Coronary artery (tissue), 2 donors: ENCODE measurements at places on chromosomes 13 and 19.

DNA sequence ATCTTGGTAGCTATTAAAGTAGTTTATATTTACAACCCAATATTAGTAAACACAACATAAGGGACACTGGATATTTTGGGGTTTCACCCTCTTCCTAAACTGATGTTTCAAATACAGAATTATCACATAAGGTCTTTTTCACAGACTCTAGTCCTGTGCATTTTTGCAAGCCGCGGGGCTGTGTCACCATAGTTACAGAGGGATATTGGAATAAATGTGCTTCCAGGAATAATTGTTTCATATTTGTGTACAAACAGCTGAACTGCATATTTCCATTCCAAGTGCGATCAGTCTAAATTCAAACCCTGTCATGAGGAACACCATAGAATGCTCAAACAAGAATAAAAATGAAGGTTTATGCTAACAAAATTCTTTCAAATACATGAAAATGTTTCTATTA is 762.5 kb upstream of the ARGLU1 start:
- DNase-seq: no peak

DNA sequence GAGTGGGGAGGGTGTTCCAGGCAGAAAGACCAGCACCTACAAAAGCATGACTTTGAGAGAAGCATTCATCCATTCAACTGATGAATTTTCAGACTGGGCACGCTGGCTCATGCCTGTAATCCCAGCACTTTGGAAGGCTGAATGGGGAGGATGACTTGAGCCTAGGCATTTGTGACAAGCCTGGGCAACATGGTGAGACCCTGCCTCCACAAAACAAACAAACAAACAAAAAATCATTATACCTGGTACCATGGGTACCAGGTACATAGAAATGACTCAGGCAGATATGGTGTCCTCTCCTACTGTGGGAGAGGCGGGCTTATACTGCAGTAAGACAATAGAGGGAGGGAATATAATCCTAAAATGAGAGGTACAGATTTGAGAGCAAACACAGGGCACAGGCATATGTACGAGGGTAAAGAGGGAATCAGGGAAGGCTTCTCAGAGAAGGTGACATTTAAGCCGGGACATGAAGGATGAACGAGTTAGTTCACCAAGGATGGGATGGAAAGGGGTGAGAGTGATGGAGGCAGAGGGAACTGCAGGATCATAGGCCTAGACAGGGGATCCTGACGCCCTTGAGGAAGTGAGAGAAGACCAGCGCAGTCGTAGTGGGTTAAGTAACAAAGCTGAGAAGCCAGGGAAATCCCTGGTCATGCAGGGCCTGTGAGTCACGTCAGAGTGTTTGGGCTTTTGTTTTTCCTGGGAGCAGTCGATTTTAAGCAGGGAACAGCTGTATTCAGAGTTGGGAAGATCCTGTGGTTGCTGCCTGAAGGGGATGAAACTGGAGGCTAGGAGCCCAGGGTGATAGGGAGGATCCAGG is 2.9 kb downstream of the CYP2S1 start:
- DNase-seq: no peak

- no peak for DNase-seq
These were observed 236.3 kb downstream of the SUCLA2 start for GRCh38 chr13:47764817-47765216.

- no peak for DNase-seq
These were observed 1456.2 kb upstream of the SLC10A2 start for GRCh38 chr13:104522235-104523072.

DNA sequence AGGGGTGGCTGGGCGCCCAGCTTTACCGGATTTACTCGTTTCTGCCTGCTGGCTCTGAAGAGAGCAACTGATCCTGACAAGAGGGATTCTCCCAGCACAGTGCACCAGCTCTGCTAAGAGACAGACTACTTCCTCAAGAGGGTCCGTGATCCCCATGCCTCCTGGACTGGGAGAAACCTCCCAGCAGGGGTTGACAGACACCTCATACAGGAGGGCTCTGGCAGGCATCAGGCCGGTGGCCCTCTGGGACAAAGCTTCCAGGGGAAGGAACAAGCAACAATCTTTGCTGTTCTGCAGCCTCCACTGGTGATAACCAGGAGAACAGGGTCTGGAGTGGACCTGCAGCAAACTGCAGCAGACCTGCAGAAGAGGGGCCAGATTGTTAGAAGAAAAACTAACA is 1192.5 kb upstream of the PRR20A start:
- DNase-seq: no peak

DNA sequence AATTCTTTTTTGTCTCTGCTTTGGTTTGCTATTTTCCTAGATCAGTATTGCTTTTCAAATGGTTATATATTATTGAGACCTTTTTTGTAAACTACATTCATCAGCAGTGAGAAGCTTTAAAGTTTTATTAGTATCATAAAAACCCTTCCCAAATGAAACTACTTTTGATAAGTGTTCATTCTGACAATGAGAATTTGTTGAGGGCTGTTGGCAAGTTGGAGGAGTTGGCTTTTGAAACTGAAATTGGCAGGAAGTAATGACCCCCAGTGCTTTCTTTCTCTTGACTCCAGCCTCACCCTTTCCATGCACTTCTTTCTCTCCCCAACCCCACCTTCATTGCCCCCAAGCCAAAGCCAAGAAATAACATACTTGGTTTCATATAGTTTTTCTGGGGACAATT is 113.8 kb downstream of the ZIC5 start:
- DNase-seq: no peak

- no peak for DNase-seq
These were observed 32.7 kb downstream of the FAM187B start for GRCh38 chr19:35195830-35196229.

GRCh38 chr19:494171-495080 is 1.9 kb upstream of the MADCAM1 start:
- DNase-seq: no peak

DNA sequence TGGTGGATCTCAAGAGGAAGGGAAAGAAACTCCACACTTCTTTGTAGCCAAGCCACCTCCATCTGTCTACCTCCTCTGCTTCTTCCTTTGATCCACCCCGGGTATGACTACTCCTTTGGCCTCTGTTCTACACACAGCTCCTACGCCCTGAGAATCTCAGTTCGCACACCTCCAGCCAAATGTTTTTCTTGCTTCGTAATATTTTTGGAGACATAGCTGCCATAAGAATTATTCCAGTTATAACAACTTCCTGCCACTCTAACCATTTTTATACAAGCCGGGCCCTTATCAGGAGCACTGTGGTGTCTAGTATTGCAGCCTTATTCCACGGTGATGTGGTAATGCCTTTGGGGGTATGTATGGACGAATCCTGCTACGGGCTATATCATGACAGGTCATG is 126.7 kb downstream of the STARD13 start:
- DNase-seq: no peak

- DNase-seq: no peak
These were observed 739.4 kb upstream of the GPC6 start for GRCh38 chr13:92487238-92487637.

- no peak for DNase-seq
These were observed 11.9 kb downstream of the KLF2 start for GRCh38 chr19:16336571-16336970.

- no peak for DNase-seq
These were observed 2.2 kb downstream of the KBTBD6 start for GRCh38 chr13:41130356-41130755.

- DNase-seq: no peak
These were observed 313.4 kb upstream of the DACH1 start for GRCh38 chr13:72180253-72180952.

- no peak for DNase-seq
These were observed 68.2 kb downstream of the LRCH1 start for GRCh38 chr13:46621133-46621532.

GRCh38 chr13:99264051-99264450 is 5.9 kb upstream of the GPR18 start:
- no peak for DNase-seq

DNA sequence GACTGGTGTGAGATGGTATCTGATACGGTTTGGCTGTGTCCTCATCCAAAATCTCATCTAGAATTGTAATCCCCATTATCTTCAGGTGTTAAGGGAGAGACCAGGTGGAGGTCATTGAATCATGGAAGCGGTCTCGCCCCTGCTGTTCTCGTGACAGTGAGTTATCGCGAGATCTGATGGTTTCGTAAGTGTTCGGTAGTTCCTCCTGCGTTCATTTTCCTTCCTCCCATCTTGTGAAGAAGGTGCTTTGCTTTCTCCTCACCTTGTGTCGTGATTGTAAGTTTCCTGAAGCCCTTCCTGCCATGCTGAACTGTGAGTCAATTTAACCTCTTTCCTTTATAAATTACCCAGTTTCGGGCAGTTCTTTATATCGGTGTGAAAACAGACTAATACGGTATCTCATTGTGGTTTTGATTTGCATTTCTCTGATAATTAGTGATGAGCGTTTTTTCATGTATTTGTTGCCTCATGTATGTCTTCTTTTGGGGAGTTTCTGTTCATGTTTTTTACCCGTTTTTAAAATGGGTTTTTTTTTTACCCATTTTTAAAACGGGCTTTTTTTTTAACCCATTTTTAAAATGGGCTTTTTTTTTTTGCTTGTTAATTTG is 102.8 kb upstream of the SLC10A2 start:
- no peak for DNase-seq
